ENCODE measurements at places on chromosomes 7 and 10.

DNA sequence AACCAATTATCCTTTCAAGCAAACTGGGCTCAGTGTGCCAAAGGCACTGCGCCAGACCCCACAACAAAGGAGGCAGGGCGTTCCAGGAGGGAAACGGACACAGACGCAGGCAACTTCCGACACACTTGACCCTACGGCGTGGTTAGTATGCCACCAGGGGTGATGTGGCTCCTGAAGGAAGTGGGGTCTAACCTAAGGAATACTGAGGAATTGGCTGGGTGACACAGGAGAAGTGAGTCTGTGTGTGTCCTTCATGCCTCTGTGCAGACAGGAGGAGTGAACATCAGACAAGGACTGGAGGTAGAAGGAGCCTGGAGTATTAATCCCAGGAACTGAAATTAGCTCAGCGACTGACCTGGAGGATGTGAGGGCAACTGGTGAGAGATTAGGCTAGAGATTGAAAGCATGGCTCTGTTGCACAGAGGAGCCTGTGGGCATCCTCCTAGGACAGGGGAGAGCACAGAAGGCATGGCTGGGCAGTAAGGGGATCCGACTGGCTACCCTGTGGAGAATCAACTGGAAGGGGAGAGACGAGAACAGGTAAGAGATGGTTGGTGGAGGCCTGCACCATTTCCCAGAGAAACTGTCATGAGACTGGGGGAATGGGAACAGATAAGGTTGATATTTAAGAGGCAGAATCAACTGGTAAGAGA lies 27.8 kb downstream of the GSDME start:
- DNase-seq, result no peak

- DNase-seq, result no peak
Observed at GRCh38 chr10:67668448-67668847, 27.5 kb downstream of the CTNNA3 start.

GRCh38 chr7:123871998-123872867 lies 27.3 kb downstream of the HYAL4 start:
- peak; percentile 1 for DNase-seq

DNA sequence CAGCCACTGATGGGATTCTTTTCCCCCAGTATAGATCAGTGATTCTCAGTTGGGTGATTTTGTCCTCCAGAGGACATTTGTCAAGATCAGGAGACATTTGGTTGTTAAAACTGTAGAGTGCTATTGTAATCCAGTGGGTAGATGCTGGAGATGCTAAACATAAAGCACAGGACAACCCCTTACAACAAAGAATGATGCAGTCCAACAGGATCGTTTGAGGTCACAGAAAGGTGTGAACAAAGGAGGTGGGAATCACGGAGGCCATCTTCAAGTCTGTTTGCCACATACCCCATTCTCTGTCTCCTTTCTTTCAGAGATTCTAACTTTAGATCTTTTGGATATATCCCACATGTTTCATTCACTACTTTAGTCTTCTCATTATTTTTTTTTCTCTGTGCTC lies 69.0 kb downstream of the HELLS start:
- no peak for DNase-seq

GRCh38 chr10:77970869-77971803 lies 44.6 kb upstream of the DLG5 start:
- DNase-seq, result no peak

GRCh38 chr7:45657136-45657889 lies 83.1 kb downstream of the ADCY1 start:
- no peak for DNase-seq

DNA sequence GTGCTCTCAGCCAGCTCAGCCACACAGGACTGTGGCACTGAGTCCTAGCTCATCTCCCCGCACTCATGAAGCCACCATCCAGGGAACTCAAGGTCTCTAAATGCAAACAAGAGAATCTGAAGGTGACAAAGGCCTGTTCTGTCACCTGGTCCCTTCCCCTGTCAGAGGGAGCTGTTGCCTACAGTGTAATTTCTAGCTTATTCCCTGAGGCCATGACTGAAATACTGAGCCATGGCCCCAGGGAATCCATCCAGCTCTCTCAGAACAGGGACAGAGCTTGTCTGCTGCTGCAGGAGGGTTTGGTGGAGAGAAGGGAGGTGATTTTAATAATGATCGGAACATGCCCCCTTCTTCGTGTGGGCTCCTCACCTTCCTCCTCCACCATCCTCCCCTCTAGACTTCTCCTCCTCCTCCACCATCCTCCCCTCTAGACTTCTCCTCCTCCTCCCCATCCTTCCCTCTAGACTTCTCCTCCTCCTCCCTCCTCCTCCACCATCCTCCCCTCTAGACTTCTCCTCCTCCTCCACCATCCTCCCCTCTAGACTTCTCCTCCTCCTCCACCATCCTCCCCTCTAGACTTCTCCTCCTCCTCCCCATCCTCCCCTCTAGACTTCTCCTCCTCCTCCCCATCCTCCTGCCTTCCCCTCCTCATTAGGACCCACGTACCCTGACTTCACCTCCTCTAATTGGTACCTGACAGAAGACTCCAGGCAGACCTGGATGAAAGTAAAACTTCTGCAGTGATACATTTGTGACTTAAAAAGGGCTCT lies 338.0 kb upstream of the MKI67 start:
- DNase-seq, result no peak

DNA sequence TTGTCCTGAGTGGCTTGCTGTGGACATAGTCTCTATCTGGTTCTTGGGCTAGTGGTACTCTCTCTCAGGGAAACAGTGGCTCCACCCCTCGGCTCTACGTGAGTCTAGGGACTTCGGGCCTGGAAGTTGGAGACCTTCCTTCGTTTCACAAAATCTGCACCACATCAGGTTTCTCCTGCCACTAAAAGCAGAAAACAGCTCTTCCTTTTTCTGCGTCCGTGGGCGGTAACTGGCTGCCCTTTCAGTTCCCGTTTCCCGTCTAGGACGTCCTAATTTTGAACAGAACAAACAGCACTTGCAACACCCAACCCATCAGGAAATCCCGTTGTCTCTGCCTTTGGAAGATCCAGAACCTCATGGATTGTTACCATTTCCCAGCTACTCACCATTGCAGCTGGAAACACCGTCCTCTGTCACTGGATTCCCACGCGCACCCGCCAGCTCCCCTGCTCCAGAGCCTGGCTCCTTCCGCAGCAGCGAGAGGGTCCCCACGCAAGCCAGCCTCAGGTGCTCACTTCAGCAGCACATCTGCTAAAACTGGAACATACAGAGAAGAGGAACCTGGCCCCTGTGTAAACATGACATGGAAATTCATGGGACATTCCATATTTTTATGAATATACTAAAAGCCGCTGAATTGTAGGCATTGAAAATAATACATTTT lies 311.4 kb upstream of the AKR1E2 start:
- no peak for DNase-seq

GRCh38 chr7:27689591-27690164 lies 27.0 kb upstream of the HIBADH start:
- DNase-seq, result no peak

DNA sequence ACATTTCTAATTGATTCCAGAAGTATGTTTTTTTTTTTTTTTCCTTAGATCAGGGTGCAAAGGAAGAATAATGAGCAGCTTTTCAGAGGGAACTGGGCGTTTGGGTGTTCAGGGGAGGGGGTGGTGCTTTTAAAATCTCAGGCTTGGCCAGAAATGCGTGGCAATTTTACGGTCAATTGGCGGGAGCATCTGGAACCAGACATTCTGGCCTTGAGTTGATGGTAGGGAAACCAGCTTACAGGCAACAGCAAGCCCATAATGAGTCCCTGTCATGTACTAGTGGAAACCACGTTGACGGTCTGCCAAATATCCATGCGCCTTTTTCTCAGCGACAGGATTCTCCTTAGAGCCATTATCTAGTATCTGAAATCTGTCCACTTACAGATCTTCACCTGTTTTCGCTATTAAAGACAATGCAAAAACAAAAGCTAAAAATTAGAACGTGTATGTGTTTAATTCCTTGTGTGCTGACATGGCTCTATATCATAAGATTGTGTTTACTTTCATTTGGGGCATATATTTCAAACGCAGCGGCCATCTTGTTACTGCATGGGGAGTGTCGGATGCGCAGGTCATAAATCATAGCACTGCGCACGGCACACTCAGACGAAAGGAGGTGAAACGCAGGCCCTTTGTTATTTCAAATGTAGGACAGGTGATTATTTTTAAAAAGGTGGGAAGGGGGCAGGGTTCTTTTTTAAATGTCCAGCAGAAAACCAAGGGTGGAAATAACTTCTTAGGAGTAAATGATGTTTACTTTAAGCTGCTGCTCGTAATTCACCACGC lies 209.2 kb downstream of the AGMO start:
- DNase-seq, result no peak

DNA sequence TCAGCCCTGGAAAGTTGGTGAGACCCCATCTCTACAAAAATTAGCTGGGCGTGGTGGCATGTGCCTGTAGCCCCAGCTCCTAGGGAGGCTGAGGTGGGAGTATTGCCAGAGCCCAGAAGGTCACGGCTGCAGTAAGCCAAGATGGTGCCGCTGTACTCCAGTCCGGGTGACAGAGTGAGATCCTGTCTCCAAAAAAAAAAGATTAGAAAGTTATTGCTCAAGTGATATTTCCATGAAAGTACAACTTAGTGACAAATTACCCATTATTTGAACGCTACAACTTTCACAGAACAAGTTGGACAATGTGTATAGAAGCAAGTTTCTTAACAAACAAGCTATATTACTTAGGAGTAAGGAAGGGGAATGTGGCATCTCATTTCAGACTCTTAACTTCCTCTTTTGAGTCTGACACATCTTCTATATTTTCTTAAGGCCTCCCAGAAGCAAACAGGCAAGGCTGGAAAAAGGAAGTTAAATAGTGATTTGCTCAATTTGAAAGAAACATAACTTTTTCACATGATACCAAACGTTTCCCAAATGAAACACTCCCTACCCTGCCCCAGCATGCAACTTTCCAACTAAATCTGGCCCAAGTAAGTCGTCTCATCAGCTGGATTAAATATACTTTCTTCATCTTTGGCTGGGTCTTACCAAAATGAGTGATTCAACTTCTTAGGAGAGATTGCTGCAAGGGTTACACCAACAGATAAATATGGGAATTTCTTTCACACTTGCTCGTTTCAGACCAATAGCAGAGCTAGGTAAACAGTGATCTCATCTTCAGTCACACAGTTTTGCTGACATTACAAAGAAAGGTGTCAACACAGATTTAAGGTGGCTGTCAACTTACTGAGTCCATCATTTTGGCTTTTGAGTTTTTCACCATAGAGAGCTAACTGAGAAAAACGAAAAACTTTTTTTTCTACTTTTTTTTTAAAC lies 66.3 kb upstream of the KLF6 start:
- no peak for DNase-seq
